ENCODE measurements at places on chromosomes 13 and 19. TPM values are rescaled to one million over a fixed set of nuclear protein-coding genes. Genes with fewer than 3 reads are reported as not detected.

DNA sequence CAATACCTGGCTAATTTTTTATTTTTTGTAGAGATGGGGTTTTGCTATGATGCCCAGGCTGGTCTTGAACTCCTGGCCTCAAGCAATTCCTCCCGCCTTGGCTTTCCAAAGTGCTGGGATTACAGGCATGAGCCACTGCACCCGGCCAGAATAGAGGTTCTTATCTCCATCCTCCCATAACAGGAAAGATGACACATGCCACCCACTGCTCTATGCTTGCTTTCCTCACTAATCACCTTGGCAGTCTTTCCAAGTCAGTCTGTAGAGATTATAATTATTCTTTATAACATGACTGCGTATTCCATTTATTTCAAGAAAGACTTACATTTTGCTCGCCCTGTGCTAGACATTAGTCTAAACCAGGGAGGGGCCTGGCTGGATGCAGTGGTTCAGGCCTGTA is 6.7 kb downstream of the VAV1 start:
- H3K4me3 ChIP-seq = no peak overlapping the region
- H3K4me1 ChIP-seq = peaks cover 52% of the 10 kb centered on the region
- DNase-seq = no peak
- H3K36me3 ChIP-seq = peaks cover 43% of the 10 kb centered on the region
- H3K27me3 ChIP-seq = no peaks in the 10 kb centered on the region

GRCh38 chr13:111177081-111177711 is 62.1 kb downstream of the ARHGEF7 start:
- peak; percentile 77 for DNase-seq
- peak overlapping the region; percentile 23 for H3K4me3 ChIP-seq
- H3K27me3 ChIP-seq = no peaks in the 10 kb centered on the region
- H3K27ac ChIP-seq = peak overlapping the region; percentile 81

- H3K4me1 ChIP-seq = peaks cover 4% of the 10 kb centered on the region
- peaks cover 13% of the 10 kb centered on the region for H3K27me3 ChIP-seq
- DNase-seq = peak; percentile 81
Observed at GRCh38 chr19:6048793-6049405, 61.4 kb downstream of the RFX2 start.

Gene GIPC3
- 0.23 TPM for total RNA-seq

DNA sequence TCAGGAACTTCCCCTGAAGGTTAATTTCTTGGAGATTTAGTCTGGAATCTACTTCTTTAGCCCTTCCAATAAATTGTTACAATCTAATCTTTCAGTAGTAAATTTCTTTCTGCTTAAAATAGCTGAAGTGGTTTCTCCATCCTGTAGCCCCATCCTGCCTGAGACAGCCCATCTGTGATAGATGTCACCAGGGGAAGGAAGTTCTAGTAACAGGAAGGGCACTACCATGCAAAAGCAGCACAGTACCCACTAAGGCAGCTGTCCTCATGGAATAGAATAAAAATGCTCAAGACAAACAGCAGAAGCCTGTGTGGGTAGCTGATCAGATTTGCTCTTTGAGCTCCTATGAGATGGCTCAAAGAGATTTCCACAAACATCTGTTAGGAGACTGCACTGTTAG is 1036.5 kb downstream of the SLITRK5 start:
- no peaks in the 10 kb centered on the region for H3K27me3 ChIP-seq
- H3K36me3 ChIP-seq = no peaks in the 10 kb centered on the region

DNA sequence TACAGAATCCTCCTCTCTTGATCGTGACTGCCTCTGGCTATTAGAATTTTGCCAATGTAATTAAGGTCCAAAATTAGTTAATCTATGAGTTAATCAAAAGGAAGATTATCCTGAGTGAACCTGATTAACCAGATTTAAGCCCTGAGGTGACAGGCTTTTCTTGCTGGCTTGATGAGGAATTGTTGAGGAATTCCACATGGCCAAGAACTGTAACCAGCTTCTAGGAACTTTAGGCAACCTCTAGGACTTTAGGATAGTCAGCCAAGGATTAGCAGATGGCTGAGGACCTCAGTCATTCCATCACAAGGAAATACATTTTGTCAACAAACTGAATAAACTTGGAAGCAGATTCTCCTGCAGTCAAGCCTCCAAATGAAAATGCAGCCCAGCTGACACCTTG is 84.8 kb downstream of the STOML3 start:
- no peaks in the 10 kb centered on the region for H3K36me3 ChIP-seq
- H3K4me1 ChIP-seq = no peaks in the 10 kb centered on the region
- H3K27me3 ChIP-seq = peaks cover 11% of the 10 kb centered on the region
- H3K4me3 ChIP-seq = no peak overlapping the region

Gene FUT2
- not detected for total RNA-seq

GRCh38 chr19:54429545-54430227 is 14.4 kb downstream of the TTYH1 start:
- DNase-seq = no peak
- no peak overlapping the region for H3K27ac ChIP-seq
- peaks cover 5% of the 10 kb centered on the region for H3K4me1 ChIP-seq

- no peak overlapping the region for H3K4me3 ChIP-seq
- no peaks in the 10 kb centered on the region for H3K4me1 ChIP-seq
- peaks cover 83% of the 10 kb centered on the region for H3K27me3 ChIP-seq
- DNase-seq = no peak
- no peaks in the 10 kb centered on the region for H3K36me3 ChIP-seq
Observed at GRCh38 chr13:94701313-94702180, 10.8 kb downstream of the SOX21 start.

DNA sequence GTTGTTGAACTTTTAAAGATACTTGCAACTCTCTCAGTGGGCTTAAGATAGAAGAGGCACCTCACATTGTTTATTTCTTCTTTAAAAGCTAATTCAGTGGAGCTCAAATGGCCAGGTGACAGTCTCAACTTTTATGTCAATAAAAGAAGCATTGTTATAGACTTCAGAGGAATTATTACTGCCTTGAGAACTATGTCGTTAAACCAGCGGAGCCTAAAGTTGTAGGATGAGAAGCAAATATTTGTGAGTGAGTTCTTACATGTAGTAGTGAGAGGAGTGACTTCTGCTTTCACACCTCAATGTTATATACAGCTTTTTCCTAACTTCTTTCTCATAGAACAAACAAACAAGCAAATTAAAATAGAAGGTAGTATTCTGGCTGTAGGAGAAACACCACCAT is 31.2 kb upstream of the DGKH start:
- H3K27me3 ChIP-seq = peaks cover 23% of the 10 kb centered on the region
- H3K4me1 ChIP-seq = peaks cover 3% of the 10 kb centered on the region
- H3K27ac ChIP-seq = no peak overlapping the region
- no peak overlapping the region for H3K4me3 ChIP-seq
- no peak for DNase-seq
- H3K36me3 ChIP-seq = no peaks in the 10 kb centered on the region

- no peak for DNase-seq
- H3K27me3 ChIP-seq = no peaks in the 10 kb centered on the region
- H3K36me3 ChIP-seq = no peaks in the 10 kb centered on the region
- no peaks in the 10 kb centered on the region for H3K4me1 ChIP-seq
- H3K27ac ChIP-seq = no peak overlapping the region
- no peak overlapping the region for H3K4me3 ChIP-seq
Observed at GRCh38 chr13:38073931-38074330, 204.4 kb upstream of the TRPC4 start.

DNA sequence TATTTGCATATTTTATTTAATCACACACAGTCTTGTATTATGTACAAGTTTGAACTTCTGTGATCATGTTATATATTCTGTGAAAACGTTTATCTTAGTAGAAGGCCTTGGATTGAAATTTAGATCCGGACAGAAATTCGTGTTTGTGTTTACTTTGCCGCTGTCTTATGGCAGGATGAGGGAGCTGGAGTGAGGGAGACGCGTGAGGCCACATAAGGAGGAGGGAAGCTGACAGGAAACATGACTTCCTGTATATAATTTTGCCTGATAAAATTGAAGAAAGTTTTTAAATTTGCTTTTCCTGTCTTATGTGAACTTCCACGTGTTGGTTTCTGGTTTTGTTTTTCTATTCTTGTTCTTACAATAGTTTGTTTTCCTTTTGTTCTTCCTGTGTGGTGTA is 200.2 kb downstream of the MTUS2 start:
- no peaks in the 10 kb centered on the region for H3K36me3 ChIP-seq
- H3K4me1 ChIP-seq = peaks cover 5% of the 10 kb centered on the region
- no peak overlapping the region for H3K4me3 ChIP-seq
- H3K27ac ChIP-seq = no peak overlapping the region
- no peak for DNase-seq
- no peaks in the 10 kb centered on the region for H3K27me3 ChIP-seq

DNA sequence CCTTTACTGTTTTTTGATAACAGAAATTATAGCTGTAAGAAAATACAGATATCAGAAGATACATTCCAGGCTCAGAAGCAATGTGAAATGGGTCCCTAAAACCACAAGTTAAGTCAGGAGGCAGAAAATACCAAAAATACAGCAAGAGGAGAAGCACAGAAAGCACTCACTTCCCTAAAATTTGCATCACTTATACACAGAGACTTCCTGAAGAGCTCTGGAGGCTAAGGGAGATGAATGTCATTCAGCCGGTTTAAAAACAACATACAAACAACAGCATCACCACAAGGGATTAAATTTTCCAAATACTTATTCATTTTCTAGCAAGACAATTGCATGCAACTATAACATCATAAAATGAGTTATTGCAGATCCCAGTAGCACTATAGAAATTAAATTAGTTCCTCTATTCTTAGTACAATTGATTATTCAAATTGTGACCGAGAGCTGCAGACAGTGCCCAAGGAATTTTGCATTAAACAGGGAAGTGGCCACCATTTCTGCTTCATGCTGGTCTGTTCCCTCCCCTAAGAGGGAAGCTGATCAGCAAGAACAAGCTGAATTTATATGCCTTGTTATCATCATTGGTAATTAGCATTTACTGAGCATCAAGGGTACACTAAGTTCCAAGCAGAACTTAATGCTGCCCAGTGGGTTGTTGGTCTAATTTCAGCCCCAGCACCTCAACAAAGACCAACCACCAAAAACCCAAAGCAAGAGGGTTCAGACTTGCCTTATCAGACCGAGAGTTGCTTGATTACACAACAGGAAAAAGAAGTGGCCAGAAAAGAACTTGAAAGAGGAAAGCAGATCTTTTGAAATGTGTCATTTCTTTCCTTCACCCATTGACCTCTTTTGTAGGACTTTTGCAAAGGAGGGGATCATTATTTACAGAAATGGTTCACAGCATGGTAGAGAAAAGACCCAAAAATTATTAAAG is 140.7 kb downstream of the KCTD12 start:
- no peak overlapping the region for H3K4me3 ChIP-seq
- peaks cover 16% of the 10 kb centered on the region for H3K27me3 ChIP-seq
- H3K4me1 ChIP-seq = peaks cover 9% of the 10 kb centered on the region
- H3K27ac ChIP-seq = no peak overlapping the region
- H3K36me3 ChIP-seq = no peaks in the 10 kb centered on the region

Gene ATP12A
- total RNA-seq = 4.7 TPM

Gene PALM3
- total RNA-seq = not detected
